Activated T-cell treated with anti-CD3 and anti-CD28 coated beads, Interleukin-2, amount 50 U/mL, for 24 hours (primary cell): ENCODE measurements at places on chromosomes 5 and 9.

- no peak for DNase-seq
Measured at GRCh38 chr9:121226175-121226574, 24.5 kb upstream of the RAB14 start.

GRCh38 chr5:135642934-135643333, 64.1 kb upstream of the CXCL14 start:
- DNase-seq: no peak

DNA sequence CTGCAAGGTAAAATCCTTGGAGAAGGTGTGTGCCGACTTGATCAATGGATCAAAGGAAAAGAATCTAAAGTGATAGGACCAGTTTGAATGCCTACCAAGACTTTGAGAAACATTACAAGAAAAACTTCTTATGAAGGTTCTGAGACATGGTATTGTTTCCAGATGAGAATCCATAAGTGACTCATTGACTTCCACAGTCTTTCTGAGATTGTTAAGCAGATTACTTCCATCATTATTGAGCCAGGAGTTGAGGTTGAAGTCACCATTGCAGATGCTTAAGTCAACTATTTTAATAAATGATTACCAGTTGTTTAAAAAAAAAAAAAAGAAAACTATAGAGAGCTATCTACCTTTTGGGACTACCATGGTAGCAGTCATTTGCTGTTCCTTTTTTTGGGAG, 7.0 kb downstream of the LNPEP start:
- DNase-seq: no peak

- no peak for DNase-seq
Measured at GRCh38 chr5:94928891-94929290, 310.4 kb downstream of the SLF1 start.

- no peak for DNase-seq
Measured at GRCh38 chr5:69404659-69405330, 10.1 kb upstream of the MARVELD2 start.
